GM13977 (cell line): ENCODE measurements at places on chromosomes 16 and 17.

DNA sequence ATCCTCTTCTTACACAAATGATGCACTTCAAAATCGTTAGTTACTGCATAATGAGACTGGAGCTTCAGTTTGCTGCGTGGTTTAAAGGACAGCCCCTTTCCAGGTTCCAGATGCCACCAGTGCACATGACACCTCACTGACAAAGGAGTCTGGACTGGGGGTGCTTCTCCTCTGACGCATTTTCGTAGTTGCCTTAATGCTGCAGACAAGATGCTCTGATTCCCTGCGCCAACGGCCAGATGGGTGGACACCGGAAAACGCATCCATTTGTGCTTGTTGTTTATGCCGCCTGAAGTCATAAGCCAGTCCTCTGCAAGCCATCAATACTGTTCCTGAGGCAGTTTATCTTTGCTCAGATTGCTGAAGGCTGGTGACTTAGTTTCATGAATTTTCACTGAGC, 16.0 kb downstream of the FBXO31 start:
- no peak for DNase-seq

- DNase-seq = no peak
These were observed 6.0 kb upstream of the CHD3 start for GRCh38 chr17:7882629-7883028.

- no peak for DNase-seq
These were observed 59.4 kb downstream of the NUP93 start for GRCh38 chr16:56789360-56789759.

GRCh38 chr17:80774643-80775281, 216.9 kb upstream of the CHMP6 start:
- no peak for DNase-seq

DNA sequence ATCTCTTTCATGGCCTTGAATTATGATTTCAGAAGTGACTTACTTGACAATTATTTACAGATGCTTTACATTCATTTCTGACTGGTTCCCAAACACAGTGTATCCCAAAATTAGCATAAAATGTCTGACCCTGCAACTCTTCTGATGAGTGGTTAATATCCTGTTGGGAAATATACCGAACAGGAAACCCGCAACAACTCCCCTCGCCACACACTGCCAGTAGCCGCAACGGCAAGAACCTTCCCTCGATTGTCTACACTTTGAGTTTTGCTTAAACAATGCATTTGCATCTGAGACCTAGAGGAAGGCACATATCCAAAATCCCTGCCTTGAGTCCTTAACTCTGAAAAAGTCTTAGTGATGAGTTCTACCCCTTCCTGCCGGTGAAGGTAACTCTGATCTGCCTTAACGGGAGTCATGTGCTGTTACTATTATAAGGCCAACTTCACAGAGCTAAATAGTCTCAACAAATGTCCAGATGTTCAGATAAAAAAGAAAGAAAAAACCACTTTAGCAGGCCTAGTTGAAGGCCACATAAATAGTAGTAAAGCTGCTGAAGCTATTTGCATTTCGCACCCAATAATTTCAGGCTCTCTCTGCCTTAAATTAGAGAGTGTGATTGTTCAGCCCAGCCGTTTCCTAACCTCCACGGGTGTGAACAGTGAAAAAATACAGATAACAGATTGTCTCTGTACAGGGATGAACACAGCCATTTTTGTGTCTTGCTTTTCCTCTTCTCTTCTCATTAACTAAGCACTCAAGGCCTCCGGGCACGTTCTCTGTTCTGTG, 321.1 kb downstream of the HS3ST3B1 start:
- no peak for DNase-seq

DNA sequence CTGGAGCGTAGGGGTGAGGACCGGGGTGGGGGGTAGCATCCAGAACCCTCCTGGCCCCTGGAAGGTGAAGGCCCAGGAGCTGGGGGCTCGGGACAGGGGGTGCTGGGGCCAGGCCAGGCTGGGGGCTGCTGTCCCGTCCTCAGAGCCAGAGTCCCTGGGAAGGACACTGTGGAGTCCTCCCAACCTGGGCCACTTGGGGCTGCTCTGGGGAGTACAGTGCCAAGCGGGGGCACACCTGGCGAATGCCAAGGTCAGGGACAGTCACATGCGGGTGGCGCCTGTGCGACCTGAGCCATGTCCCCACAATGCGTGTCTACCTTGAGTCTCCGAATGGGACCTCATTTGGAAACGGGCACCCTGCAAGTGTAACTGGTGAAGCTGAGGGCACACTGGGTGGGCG, 1.2 kb upstream of the PERCC1 start:
- DNase-seq = no peak

DNA sequence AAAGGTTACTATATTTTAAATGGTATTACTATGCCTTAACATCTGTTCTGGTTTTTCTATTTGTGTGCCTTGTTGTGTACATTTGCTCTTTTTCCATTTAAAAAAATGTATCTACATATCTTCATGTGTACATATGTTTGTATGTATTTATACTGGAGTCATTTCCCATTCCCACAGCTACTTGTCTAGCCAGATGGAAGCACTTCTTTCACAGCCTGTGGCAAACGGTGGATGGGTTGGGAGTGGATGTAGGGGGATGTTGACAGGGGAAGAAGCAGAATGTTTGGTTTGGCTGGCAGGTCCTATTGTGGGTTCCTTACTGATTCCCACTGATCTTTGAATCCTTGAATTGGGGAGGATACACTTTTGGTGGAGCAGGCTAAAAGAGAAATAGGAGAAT, 93.6 kb upstream of the CNTNAP4 start:
- no peak for DNase-seq

- no peak for DNase-seq
These were observed 59.1 kb downstream of the SSH2 start for GRCh38 chr17:29870836-29871465.

DNA sequence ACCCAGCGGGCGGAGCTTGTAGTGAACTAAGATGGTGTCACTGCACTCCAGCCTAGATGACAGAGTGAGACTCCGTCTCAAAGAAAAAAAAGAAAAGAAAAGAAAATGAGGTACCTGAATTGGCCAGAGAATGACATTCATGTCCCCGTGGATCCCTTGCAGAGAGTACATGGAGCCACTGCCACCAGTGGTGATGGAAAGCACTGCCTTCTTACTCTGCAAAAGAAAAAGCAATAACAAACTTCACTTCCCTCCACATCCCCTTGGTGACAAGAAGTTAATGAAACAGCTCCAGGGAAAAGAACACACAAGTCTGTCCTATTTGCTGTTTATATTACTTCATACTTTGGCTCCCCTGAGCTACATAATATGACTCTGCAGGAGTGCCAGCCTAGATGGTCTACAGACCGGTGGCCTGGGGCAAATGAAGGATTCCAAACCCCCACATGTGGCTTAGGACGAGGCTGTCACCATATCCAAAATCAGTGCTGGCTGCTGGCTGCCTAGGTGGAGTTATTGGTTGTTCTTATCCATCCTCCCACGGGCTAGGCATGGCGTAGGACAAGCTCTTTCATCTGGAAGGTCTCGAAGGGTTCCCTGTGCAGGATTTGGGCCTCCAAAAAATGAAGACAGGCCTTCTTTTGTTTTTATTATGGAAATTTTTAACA, 13.3 kb downstream of the NQO1 start:
- DNase-seq = no peak

DNA sequence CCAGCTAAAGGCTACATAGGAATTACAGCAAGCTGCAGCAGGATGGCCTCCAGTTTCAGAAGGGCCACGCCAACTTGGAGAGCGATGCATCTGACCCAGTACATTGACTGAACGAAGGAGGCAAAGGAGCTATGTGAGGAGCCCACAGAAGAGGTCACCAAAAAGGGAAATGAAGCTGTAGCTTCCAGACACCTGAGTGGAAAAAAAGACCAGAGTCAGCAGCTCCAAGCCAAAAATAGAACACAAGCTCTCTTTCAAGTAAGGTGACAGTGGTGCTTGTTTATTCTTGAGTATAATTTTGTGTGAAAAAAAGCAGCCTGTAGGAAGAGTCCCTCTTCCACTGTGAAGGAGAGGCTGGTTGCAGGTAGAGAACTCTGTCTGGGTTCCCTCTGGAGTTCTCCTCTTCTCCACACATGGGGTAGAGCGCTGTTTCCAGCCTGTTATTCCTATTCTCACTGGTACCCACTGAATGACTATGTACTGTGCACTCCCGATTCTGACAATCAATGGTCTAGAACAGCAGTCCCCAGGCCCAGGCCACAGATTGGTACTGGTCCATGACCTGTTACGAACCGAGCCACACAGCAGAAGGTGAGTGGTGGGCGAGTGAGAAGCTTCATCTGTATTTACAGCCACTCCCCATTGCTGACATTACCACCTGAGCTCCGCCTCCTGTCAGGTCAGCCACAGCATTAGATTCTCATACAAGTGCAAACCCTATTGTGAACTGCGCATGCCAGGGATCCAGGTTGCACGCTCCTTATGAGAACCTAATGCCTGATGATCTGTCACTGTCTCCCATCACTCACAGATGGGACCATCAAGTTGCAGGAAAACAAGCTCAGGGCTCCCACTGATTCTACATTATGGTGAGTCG, 15.1 kb downstream of the CCL4 start:
- DNase-seq = no peak

- DNase-seq = no peak
These were observed 3.6 kb downstream of the MAP2K4 start for GRCh38 chr17:12024327-12024726.

- no peak for DNase-seq
These were observed 59.8 kb downstream of the TIMM22 start for GRCh38 chr17:1056761-1057160.

GRCh38 chr16:58499615-58500351, at the start of gene NDRG4:
Gene NDRG4 (plus strand): TSS chr16:58500143. CDS start chr16:58500249, 106 bp downstream.
- DNase-seq = peak; percentile 77

DNA sequence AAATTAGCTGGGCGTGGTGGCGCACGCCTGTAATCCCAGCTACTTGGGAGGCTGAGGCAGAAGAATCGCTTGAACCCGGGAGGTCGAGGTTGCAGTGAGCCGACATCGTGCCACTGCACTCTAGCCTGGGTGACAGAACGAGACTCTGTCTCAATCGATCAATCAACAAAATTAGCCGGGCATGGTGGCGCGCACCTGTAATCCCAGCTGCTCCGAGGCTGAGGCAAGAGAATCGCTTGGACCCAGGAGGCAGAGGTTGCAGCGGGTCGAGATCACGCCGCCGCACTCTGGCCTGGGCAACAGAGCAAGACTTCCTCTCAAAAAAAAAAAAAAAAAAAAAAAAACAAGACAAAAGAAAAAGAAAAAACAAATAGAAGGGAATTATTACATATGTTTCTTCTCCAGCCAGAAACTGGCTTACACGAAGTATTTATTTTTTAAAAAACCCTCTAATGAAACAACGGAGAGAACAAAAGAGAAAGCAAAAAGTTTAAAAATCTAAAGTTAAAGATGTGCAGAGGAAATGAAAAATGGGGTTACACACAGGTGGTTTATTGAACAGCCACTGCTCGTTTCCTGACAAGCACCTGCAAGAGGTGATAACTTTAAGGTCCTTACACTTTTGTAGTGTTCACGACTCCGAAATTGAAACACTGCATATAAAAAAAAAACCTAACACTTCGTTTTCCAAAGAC, 1.4 kb downstream of the SYNRG start:
- DNase-seq = peak; percentile 50
